ENCODE measurements at places on chromosomes 2 and 18.

GRCh38 chr2:39723946-39724827, 54.9 kb downstream of the THUMPD2 start:
- H3K36me3 ChIP-seq: no peaks in the 10 kb centered on the region
- no peak overlapping the region for H3K27ac ChIP-seq
- peaks cover 5% of the 10 kb centered on the region for H3K4me1 ChIP-seq
- H3K4me3 ChIP-seq: no peak overlapping the region

DNA sequence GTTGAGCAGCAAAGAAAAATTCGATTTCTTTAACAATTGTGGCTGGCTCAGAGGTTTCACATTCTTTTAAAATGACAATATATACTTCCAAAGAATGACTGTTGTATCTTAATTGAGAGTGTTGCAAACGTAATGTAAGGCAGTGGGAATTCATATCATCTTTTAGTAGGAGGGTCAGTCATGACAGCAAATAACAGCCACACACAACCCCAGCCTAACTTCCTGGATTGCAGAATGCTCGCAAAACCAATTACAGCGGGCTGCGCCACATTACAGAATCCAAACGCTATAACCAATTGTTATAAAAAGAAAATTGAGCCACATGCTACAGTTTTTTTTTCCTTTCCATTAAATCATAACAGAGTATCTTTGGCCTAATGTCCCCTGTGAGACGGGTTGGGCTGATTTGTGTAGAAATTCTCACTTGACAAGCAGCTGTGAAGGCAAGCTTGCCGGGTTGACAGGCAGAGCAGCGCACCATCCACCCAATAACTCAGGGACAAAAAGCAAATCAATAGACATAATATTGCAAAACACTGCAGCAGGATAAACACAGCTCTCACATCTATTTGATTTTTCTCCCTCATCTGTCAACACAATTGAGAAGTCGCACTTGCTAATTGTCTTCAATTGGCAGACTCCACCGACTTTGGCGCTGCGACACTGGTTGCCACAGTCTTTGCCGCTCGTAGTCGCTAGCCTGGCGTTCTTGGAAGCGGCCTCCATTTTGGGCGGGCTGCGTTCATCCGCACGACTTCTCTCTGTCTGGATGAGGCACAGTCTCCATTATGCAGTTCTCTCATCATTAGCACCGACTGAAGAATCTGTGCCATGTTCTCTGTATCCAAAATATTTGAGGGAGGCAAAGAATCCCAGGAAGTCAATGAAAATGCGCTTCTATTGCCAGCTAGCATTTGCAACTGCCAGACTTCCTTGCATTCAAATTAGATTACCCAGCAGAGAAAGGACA, 95.0 kb upstream of the CCDC68 start:
- no peaks in the 10 kb centered on the region for H3K36me3 ChIP-seq
- no peak overlapping the region for H3K4me3 ChIP-seq
- DNase-seq: no peak

- H3K4me3 ChIP-seq: no peak overlapping the region
- no peaks in the 10 kb centered on the region for H3K4me1 ChIP-seq
- H3K36me3 ChIP-seq: no peaks in the 10 kb centered on the region
- no peaks in the 10 kb centered on the region for H3K27me3 ChIP-seq
These were observed 63.2 kb downstream of the MOGAT1 start for GRCh38 chr2:222734703-222735014.

GRCh38 chr2:9095690-9096089, 92.2 kb upstream of the MBOAT2 start:
- no peak overlapping the region for H3K27ac ChIP-seq
- no peaks in the 10 kb centered on the region for H3K36me3 ChIP-seq
- H3K4me3 ChIP-seq: no peak overlapping the region
- peaks cover 11% of the 10 kb centered on the region for H3K4me1 ChIP-seq
- DNase-seq: no peak

GRCh38 chr18:35624146-35624545, 42.6 kb downstream of the GALNT1 start:
- H3K27me3 ChIP-seq: no peaks in the 10 kb centered on the region
- H3K36me3 ChIP-seq: no peaks in the 10 kb centered on the region
- H3K4me3 ChIP-seq: no peak overlapping the region
- DNase-seq: no peak

GRCh38 chr2:161028581-161028980, 131.6 kb upstream of the TANK start:
- no peak for DNase-seq
- no peak overlapping the region for H3K27ac ChIP-seq
- H3K4me1 ChIP-seq: no peaks in the 10 kb centered on the region
- no peaks in the 10 kb centered on the region for H3K27me3 ChIP-seq

DNA sequence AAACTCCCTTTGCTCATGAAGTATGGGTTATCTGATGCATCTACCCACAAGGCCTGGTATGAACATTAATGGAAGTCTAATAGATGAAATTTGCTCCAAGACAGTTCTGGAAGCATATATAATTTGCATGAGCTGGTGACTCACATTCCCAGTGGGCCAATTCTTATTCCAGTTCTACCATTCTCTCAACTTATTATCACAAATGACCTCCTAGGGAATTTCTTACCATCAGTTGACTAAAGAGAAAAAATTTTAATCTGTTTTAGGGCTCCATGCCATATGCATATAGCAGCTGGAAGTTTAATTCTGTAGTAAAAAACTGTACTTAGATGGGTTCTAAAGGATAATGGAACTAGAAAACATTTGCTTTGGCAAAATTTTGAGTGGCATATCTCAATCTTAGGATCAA, 165.2 kb upstream of the COL3A1 start:
- H3K36me3 ChIP-seq: no peaks in the 10 kb centered on the region
- no peak for DNase-seq
- no peaks in the 10 kb centered on the region for H3K27me3 ChIP-seq

DNA sequence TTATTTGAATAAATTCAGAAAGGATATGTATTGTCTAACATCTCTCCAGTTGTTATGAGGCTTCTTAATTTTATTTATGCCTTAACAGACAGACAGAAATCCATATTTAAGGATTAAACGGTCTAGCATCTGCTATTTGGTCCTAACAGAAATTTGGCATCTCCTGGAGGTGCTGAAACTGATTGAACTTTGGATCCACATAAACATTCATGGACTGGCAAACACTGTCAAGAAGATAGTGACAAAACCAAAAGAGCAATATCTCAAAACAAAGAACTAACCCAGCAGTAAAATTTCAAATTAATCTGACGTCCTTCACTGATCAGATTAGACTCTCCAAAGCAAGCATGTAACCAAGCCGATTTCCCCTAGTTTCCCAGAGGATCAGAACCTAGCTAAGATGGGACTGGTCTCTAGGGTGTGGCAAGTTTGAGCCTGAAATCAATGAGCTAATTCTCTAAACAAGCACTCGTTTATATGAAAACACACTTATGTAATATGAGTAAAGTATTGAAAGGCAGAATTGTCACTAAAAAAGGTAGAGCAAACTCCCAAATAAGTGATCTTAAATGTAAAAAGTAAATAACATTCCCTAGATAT, 139.5 kb downstream of the NOL4 start:
- no peaks in the 10 kb centered on the region for H3K4me1 ChIP-seq
- no peak overlapping the region for H3K4me3 ChIP-seq
- no peak overlapping the region for H3K27ac ChIP-seq
- H3K36me3 ChIP-seq: no peaks in the 10 kb centered on the region
- H3K27me3 ChIP-seq: no peaks in the 10 kb centered on the region
- no peak for DNase-seq

GRCh38 chr18:50071397-50071796, 123.5 kb downstream of the MYO5B start:
- no peak overlapping the region for H3K4me3 ChIP-seq
- peaks cover 6% of the 10 kb centered on the region for H3K4me1 ChIP-seq
- H3K36me3 ChIP-seq: no peaks in the 10 kb centered on the region
- H3K27ac ChIP-seq: no peak overlapping the region

DNA sequence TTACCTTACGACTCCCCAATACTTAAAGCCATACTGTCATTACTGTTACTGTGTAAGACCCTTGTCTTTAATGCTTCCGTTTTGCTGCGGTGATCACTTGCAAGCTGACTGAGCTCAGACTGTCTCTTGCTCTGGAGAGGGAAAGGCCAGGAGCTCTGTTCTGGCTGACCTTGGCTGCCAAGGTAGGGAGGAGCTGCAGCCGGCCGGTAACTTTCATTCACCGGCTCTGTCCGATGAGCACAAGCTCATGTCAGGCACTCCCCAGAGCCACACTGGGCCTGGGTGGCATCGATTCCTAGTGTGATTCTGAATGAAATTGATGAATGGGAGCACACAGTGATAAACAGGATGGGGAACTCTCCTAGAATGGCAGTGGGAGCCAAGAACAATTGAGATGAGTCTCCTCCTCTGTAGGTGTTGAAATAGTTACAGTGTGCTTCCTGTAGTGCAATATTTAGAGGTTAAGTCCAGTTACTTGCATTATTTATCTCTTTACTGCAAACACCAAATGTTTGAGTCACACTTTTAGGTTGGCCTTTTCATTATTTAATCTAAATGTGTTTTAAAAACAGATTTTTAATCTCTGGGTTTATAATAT, 100.9 kb downstream of the ATP9B start:
- H3K27me3 ChIP-seq: no peaks in the 10 kb centered on the region
- H3K4me1 ChIP-seq: no peaks in the 10 kb centered on the region

DNA sequence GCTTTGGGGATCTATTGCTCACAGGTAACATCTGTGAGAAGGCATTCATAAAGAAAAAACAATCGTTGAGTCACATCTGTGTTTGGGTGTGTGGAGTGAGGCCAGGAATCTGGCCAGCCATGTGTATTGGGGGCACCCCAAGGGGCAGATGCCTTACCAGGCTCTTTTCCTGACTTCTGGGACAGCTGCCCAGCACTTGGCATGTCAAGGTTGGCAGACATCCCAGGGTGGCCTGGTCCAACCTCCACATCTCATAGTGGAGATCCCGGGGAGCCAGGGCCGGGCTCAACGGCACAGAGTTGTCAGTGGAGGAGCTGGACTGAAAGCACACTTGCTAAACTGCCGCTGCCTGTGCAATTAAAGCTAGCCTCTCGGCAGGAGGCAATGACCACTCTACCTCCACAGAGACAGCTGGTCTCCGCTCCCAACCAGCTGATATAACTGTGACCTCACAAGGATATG, 75.3 kb upstream of the MGAT4A start:
- H3K4me3 ChIP-seq: no peak overlapping the region
- no peaks in the 10 kb centered on the region for H3K4me1 ChIP-seq
- no peaks in the 10 kb centered on the region for H3K36me3 ChIP-seq
- H3K27me3 ChIP-seq: no peaks in the 10 kb centered on the region

- H3K4me1 ChIP-seq: no peaks in the 10 kb centered on the region
- H3K27me3 ChIP-seq: no peaks in the 10 kb centered on the region
- no peak overlapping the region for H3K27ac ChIP-seq
- no peak for DNase-seq
- H3K36me3 ChIP-seq: no peaks in the 10 kb centered on the region
These were observed 100.3 kb downstream of the TTC32 start for GRCh38 chr2:19801367-19802080.

DNA sequence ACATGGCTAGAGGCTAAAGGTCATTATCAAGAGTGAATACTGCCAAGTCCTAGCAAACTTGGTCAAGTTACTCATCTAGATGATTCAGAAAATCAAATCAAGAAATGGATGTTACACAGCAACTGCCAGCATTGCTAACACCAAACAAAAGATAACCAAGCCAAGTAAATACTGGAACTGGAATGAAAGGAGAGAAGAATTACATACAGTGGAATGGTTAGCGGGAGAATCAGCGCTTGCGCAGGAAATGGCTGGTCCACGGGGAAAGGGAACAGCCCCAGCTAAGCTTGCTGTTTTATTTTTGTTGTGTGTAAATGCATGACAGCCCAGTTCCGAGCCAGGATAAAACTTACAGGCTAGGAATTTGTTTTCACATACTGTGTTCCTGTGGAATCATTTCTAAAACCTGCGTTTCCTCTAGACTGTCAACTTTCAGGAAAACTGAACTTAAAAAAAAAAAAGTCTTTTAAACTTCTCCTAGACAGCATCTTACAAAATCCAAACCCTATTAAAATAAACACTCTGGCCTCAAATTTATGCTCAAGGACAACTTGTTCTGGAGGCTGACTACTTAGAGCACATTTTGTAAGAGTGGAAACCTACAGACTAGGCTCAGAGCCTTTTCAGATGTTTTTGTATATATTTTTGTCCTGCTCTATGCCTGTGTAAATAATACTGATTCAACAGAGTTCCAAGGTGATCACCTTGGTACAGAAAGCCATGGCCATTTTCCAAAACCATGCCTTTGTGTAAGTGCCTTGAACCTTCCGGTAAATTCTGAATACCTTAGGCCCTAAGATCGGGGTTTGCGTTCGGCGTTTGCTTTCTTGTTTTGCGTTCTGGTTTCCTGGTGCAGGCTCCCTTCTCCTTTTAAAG, 30.7 kb upstream of the TXNDC2 start:
- no peak overlapping the region for H3K4me3 ChIP-seq
- no peaks in the 10 kb centered on the region for H3K36me3 ChIP-seq
- peaks cover 6% of the 10 kb centered on the region for H3K4me1 ChIP-seq

DNA sequence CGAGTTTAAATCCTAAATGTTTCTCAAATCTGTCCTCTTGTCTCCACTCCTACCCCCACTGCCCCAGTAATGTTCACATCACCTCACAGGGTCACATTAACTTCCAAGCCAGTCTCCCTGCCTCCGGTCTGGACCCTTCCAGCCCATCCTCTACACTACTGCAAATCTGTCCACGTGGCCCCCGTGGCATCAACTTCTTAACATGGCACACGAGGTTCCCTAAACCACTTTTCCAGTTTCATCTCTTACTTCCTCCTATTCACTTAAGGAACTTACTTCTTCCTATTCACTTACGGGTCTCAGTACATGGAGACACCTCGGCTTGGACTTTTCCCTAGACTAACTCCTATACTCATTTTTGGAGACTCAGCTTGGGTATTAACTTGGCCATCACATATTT, 27.0 kb downstream of the MRPL33 start:
- no peaks in the 10 kb centered on the region for H3K27me3 ChIP-seq
- DNase-seq: no peak
- no peaks in the 10 kb centered on the region for H3K36me3 ChIP-seq
- no peaks in the 10 kb centered on the region for H3K4me1 ChIP-seq
- no peak overlapping the region for H3K27ac ChIP-seq

GRCh38 chr18:68467957-68468356, 247.0 kb downstream of the TMX3 start:
- H3K4me3 ChIP-seq: no peak overlapping the region
- H3K4me1 ChIP-seq: no peaks in the 10 kb centered on the region
- H3K27ac ChIP-seq: no peak overlapping the region

Measured in H1 (cell line).